ENCODE measurements at places on chromosomes 4 and X. TPM values are rescaled to one million over a fixed set of nuclear protein-coding genes. Genes with fewer than 3 reads are reported as not detected.

- H3K36me3 ChIP-seq: no peaks in the 10 kb centered on the region
- no peak for DNase-seq
- H3K4me3 ChIP-seq: no peak overlapping the region
- H3K27ac ChIP-seq: no peak overlapping the region
- H3K4me1 ChIP-seq: no peaks in the 10 kb centered on the region
Measured at GRCh38 chr4:30769093-30769492, 48.9 kb downstream of the PCDH7 start.

- no peaks in the 10 kb centered on the region for H3K36me3 ChIP-seq
- peaks cover 8% of the 10 kb centered on the region for H3K4me1 ChIP-seq
- H3K4me3 ChIP-seq: no peak overlapping the region
- no peak for DNase-seq
- H3K27ac ChIP-seq: no peak overlapping the region
Measured at GRCh38 chr4:99404595-99405287, 30.4 kb downstream of the ADH7 start.

- no peak overlapping the region for H3K4me3 ChIP-seq
- H3K36me3 ChIP-seq: peaks cover 21% of the 10 kb centered on the region
- H3K27ac ChIP-seq: peak overlapping the region; percentile 6
Measured at GRCh38 chr4:4270529-4270928, 19.4 kb downstream of the LYAR start.

PRRG1 gene
- not detected for total RNA-seq

CT45A10 gene
- total RNA-seq: not detected

TMEM150C gene
- not detected for total RNA-seq

SH3RF1 gene
- total RNA-seq: not detected

All from activated naive CD8-positive, alpha-beta T cell treated with anti-CD3 and anti-CD28 coated beads, Interleukin-2, amount 10 ng/mL, durations not matched to agents 7 days and 5 days (primary cell).